ENCODE measurements at places on chromosomes 2 and 18.

- peak; percentile 95 for DNase-seq
These were observed at the start of gene ZSCAN30 for GRCh38 chr18:35290094-35290735. Gene ZSCAN30 (minus strand): TSS chr18:35290229. CDS start chr18:35264352, 25,877 bp downstream.

DNA sequence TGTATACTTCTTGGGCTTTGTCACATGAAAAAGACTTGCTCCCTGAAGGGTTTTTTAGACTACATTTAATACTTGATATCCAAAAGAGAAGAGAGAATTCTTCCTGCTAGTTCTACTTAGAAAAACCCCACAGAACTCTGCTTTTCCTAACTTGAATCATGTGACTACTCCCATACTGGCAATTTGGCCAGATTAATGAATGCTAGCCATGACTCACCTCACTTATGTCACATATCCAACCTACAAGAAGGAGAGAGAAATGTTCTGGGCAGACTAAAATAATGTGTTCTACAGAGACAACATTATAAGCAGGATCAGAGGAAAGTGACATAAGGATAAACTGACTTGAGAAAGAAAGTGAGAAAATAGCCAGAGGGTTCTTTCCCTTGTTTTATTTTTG lies 249.3 kb upstream of the GULP1 start:
- DNase-seq = no peak

- no peak for DNase-seq
These were observed 17.2 kb downstream of the SH3YL1 start for GRCh38 chr2:246489-247144.

DNA sequence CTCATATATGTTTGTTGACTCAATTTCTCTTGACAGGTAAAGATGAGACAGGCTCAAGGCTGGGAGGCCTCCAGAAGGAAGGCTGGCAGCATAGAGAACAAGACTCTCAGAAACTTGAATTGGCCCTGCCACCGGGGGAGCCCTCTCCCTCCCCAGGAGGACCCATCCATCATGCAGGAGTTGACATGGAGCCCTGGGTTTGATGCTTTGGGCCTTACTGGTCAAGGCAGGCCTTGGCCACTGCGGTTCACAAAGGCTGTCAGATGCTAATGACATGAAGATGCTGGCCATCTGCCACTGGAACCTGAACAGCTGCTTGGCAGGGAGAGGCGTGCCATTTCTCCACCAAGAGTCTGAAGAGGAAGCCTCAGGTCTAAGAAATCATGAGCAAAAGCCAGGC lies 193.6 kb downstream of the MTCL1 start:
- DNase-seq = no peak

DNA sequence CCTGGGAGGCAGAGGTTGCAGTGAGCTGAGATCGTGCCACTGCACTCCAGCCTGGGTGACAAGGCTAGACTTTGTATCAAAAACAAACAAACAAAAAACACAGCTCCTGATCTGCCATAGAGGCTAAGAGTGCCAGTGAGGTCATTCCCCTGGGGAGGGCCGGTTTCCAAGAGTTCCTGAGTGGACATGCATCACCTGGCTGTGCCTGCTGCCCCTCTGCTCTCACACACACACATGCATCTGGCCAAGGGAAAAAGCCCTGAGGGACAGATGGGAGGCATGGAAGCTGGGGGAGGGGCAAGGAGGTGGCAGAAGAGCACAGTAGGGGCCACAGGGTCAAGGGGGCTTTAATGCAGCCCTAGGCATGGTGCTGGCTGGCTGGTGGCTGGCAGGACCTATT lies 60.4 kb downstream of the ZBTB7C start:
- DNase-seq = no peak

- no peak for DNase-seq
These were observed 400.5 kb upstream of the MEIS1 start for GRCh38 chr2:66034467-66034866.
